Stimulated activated CD4-positive, alpha-beta T cell treated with anti-CD3 and anti-CD28 coated beads, Interleukin-12 subunit alpha, Interleukin-12 subunit beta, amount 100 ng/mL, for 24 hours (primary cell): ENCODE measurements at places on chromosomes 12 and 14.

- no peak for DNase-seq
These were observed 162.4 kb downstream of the GALC start for GRCh38 chr14:87830443-87831096.

GRCh38 chr12:58420503-58420902, 479.1 kb downstream of the ATP23 start:
- DNase-seq = no peak

GRCh38 chr12:52044292-52044983, 6.8 kb upstream of the NR4A1 start:
- no peak for DNase-seq

- no peak for DNase-seq
These were observed 79.0 kb downstream of the ANO6 start for GRCh38 chr12:45294906-45295305.
